ENCODE measurements at places on chromosomes 2 and 18. TPM values are rescaled to one million over a fixed set of nuclear protein-coding genes. Genes with fewer than 3 reads are reported as not detected.

Gene CFC1B
- total RNA-seq, result not detected

Gene RBKS
- total RNA-seq, result 2.1 TPM

Gene DPYSL5
- 90.2 TPM for total RNA-seq

Gene ITGB6
- 0.27 TPM for total RNA-seq

Gene SIX2
- 0.45 TPM for total RNA-seq

Gene BMP10
- not detected for total RNA-seq

Gene ATP8B1
- total RNA-seq, result 2.3 TPM

Gene COL6A3
- total RNA-seq, result 59.6 TPM

All from cerebellum (tissue), 4 donors.